ENCODE measurements at places on chromosomes 5 and 9. TPM values are rescaled to one million over a fixed set of nuclear protein-coding genes. Genes with fewer than 3 reads are reported as not detected.

- no peaks in the 10 kb centered on the region for H3K4me1 ChIP-seq
- DNase-seq: no peak
- no peak overlapping the region for H3K4me3 ChIP-seq
Measured at GRCh38 chr5:166324372-166324771, 1967.1 kb upstream of the WWC1 start.

DNA sequence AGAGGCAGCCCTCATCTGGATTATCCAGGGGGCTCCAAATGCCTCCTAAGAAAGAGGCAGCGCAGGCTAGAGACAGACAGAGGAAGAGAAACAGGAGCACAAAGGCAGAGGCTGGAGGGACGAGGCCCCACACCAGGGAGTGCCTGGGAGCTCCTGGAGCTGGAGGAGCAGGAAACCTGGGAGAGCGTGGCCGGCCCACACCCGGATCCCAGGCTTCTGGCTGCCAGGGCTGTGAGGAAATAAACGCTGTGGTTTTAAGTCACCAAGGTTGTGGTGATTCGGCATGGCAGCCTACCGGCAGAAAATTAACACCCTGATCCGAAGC is 165.5 kb downstream of the OLFM1 start:
- H3K4me3 ChIP-seq: no peak overlapping the region
- no peak overlapping the region for H3K27ac ChIP-seq
- no peaks in the 10 kb centered on the region for H3K4me1 ChIP-seq
- no peak for DNase-seq
- no peaks in the 10 kb centered on the region for H3K27me3 ChIP-seq

- H3K36me3 ChIP-seq: no peaks in the 10 kb centered on the region
- no peak for DNase-seq
- H3K27me3 ChIP-seq: no peaks in the 10 kb centered on the region
- no peak overlapping the region for H3K27ac ChIP-seq
- H3K4me3 ChIP-seq: no peak overlapping the region
Measured at GRCh38 chr5:59842999-59843398, 50.5 kb downstream of the PDE4D start.

- DNase-seq: peak; percentile 78
- H3K27ac ChIP-seq: no peak overlapping the region
- H3K36me3 ChIP-seq: no peaks in the 10 kb centered on the region
- H3K4me3 ChIP-seq: no peak overlapping the region
- H3K27me3 ChIP-seq: no peaks in the 10 kb centered on the region
Measured at GRCh38 chr9:87662808-87663528, 63.0 kb upstream of the CTSL start.

DNA sequence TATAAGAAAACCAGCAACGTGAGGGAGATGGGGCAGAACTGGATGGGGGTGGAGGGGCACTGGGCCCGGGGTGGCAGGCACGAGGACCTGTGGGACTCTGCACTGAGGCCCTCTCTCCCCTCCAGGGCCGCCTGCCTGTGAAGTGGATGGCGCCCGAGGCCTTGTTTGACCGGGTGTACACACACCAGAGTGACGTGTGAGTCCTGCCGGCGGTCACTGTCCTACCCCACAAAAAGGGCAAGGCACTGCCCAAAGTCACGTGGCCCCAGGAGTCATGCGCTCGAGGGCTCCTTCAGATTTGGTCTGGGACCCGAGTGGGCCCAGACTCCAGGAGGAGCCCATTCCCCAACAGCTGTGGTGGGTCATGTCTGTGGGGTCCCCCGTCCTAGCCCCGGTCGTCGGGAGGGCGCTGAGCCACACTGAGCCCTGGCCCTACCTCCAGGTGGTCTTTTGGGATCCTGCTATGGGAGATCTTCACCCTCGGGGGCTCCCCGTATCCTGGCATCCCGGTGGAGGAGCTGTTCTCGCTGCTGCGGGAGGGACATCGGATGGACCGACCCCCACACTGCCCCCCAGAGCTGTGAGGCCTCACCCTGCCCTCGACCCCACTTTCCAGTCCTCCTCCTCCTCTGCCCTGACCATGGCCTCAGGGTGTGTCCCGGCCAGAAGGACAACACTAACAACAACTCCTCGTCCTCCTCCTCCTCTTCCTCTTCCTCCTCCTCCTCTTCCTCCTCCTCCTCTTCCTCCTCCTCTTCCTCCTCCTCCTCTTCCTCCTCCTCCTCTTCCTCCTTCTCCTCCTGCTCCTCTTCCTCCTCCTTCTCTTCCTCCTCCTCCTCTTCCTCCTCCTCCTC is 9.7 kb downstream of the FGFR4 start:
- no peaks in the 10 kb centered on the region for H3K27me3 ChIP-seq
- H3K27ac ChIP-seq: no peak overlapping the region
- no peaks in the 10 kb centered on the region for H3K36me3 ChIP-seq
- peaks cover 35% of the 10 kb centered on the region for H3K4me1 ChIP-seq
- DNase-seq: no peak

The NIM1K gene
- total RNA-seq: 0.26 TPM
